T-helper 1 cell (primary cell): ENCODE measurements at places on chromosomes 3 and 15.
A peak's percentile ranks its signal among the peaks of the same experiment; 100 is the strongest.

DNA sequence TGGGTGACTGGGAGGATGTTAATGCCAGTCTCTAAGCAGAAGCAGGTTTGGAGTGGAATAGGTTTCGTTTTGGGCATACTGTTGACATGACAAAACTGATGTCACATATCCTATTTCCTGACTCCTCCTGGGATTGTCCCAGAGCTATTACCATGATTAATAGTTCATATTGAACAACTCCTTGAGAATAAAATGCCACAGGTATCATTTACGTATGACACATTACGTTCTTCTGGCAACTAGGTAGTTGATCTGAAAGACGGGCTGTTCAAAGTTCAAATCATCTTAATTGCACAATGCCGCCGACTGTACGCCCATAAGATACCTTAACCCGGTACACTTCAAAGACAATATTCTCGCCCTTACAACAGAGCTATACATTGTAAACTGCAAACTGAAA lies 1.4 kb upstream of the RAB5A start:
- DNase-seq, result no peak

- DNase-seq, result no peak
Measured at GRCh38 chr3:73745526-73746191, 120.9 kb upstream of the PDZRN3 start.

GRCh38 chr3:114104414-114104813 lies 47.9 kb downstream of the QTRT2 start:
- DNase-seq, result no peak

DNA sequence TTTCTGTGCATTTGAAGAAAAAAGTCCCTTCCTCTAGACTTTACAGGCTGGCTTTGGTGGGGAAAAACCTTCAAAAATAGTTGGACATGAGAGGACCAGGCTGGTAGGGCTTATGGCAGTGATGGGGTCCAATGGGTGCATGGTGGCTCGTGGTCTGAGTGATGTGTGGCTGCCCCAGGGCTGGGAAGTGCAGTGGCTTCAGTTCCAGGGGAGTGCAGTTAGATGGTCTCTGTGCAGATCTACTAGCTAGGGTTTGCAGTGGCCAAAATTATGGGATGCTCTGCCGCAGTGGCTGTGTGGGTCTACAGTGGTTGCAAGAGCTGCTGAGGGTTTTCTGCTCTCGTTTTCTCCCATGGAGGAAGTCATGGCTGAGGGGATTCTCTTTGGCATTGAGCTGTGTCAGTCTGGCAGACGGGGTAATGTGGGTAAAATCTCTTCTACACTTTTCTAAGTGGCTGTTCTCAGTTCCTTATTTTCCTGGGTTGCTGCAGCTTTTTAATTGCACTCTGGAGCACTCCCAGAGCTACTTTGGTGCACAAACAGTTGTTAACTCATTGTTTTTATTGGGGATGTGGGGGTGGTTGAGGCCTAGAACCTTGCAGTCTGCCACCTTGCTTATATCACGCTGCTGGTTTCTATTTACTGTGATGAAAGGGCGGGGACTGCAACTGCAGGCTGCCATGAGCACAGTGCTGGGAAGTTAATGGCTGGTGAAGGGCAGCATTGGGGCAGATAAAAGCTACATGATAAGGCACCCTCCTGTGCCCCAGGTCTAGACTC lies 1324.6 kb downstream of the NSUN3 start:
- DNase-seq, result no peak

DNA sequence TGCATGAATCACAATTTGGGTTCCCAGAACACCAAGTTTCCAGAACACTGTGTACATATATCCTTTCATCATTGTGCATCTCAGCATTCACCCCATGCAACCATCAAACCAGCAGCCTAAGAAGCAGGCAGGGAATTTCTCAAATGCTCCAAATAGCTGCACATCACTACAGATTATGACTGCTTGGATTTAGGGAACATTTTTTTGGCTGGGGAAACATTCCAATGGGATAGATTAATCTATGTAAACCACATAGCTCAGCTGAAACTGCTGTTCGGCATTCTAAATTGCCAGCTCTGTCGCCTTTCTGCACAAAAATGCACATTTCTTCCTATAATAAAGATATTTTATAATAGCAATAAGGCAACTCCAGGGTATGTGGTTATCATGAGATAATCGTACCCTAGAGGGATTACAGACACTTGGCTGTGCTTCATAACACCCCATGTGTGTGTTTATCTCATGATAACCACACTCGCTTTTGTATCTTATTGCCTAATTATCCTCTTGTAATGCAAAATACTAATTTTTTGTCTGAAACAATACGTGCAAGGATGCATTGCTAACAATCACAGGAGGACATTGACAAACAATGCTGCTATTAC lies 483.7 kb upstream of the DPH6 start:
- DNase-seq, result no peak

DNA sequence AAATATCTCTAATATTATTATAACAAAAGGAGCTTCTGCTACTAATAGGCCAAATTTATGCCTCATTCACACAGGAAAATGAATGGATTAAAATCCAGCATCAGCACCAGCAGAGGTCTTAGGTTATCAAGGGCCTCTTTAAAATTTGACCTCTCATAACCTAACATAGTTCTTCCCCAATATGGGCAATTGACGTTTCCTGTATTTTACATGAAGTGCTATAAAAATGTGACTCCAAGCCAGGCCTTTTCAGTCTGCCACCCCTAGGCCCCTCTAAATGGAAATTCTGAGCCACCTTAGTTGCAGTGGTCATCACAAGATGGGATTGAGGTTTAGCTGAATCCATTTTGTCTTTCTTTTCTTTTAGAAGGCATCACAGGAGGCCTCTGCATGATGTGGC lies 70.1 kb downstream of the CASR start:
- no peak for DNase-seq

GRCh38 chr15:78103406-78104118 lies 11.2 kb downstream of the SH2D7 start:
- DNase-seq, result peak; percentile 92

DNA sequence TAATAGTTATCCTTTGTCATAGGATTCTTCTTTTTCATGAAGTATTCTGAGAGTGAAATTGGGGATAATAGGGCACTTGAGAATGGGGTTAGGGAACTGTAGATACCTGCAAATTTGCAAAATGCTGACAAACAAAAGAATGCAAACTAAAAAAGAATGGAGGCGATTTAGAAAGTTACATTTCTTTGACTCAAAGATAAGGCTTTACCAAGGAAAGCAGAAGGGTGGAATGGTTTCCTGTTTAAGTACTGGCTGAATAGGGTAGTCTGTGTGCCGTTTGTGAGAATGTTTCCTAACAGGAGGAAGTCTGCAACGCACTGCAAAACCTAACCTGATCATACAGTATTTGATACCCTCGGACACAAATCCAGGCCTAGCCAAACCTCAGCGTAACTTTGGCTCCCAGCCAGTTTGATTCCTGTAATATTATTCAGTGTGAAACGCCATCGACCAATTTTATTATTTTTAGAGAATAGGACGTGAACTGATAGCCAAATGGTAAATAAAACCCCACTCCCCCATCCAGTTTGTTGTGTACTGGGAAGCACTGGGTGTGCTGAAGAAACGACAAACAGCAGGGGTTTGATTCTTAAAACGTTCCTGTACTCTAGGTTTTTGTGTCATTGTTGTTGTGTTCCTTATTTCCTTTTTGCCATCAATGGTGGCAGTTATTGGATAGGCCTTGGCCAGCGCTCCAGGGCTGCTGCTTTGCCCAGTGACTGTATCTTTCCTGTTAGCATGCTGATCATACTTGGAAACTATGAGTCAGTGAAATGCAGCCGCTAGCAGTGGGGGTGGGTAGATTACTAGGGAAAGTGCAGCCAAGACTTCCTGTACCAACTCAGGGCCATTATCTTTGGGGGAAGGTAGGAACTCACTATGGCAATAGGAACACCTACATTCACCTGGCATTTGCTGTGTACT lies 148.0 kb upstream of the TBL1XR1 start:
- DNase-seq, result peak; percentile 88

DNA sequence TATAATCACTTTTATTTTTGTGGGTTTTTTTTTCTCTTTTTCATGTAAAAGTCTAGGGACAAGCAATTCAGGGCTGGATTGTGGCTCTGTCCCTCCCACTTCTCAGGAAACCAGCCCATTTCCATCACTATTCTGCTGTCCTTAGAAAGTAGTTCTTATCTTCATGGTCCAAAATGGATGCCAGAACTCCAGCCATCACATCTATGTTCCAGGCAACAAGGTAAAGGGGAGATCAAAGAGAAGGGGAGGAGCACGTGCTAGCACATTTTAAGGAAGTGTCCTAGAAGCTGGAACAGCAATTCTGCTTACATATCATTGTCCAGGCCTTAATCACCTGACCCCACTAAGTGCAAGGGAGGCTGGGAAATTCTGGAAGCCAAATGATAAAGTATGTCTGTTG lies 181.1 kb upstream of the C2CD4B start:
- DNase-seq, result no peak

DNA sequence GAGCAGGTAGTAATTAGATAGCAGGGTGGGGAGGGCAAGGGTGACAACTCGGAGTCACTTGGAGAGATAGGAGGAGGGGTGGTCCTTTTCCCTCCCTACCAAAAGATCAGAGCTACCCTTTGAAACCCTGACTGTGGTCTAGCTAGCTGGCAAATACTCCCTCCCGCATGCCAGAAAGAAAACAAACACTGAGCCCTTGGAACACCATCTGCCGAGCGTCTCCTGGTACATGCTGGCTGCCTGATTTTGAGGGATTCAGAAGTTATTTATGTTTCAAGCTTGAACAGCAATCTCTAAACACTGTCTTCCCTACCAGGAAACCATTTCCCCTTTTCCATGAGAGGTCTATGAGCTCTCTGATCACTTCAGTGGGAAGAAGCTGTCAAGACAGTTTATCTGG lies 291.6 kb upstream of the CFAP20DC start:
- no peak for DNase-seq

- DNase-seq, result no peak
Measured at GRCh38 chr3:186929186-186929585, 1.1 kb upstream of the ST6GAL1 start.

DNA sequence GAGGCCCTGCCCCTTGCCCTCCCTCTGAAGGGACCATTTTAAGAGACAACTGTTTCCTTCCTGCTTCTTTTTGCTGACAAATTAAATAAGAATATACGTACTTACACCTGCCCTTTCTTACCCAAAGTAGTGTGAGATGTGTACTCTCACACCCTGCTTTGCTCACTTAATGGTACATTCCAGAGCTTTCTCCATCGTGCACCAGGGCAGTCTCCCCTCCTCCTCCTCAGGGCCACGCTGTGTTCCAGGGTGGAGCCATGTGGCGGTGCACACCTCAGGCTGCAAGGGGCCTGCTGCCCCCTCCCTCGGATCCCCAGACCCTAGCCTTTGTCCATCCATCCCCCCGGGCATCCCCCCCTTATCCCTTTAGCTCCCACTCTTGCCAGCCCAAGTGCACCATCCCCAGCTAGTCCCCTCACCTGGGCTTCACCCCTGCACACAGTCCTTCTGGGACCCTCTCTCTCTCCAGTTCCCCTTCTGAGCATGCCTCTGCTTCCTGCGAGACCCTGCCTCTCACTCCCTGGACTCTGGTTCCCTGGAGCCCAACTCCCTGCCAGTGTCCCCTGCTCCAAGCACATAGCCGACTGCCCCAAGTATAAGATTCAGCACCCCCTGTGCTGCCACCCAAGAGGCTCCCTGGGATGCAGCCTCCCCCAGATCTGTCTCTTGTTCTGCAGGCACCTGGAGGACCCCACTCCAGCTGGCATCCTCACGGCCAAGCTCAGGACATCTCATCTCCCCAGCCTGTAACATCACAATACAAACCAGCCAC lies 89.5 kb upstream of the IQSEC1 start:
- no peak for DNase-seq

DNA sequence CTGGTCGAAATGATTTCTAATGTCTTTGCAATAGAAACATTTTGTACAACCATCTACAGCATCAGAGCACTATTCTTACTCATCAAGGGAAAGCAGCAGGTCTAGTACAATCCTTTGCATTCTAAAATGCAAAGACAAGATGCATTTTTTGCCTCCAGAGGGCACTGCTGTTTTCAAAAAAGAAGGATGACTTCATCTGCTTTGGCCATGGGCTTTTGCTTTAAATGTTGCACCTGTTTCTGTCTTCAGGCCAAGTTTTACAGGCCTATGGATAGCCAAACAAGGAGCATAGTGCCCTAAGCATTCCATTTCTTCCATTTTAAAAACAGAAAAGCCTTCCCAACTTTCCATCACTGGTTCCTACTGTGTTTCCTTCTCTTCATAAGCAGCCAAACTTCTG lies 3.4 kb downstream of the PARP9 start:
- peak; percentile 41 for DNase-seq

GRCh38 chr3:167445491-167445890 lies 28.4 kb downstream of the SERPINI2 start:
- DNase-seq, result no peak

- no peak for DNase-seq
Measured at GRCh38 chr3:194397757-194398312, 1.2 kb downstream of the GP5 start.

DNA sequence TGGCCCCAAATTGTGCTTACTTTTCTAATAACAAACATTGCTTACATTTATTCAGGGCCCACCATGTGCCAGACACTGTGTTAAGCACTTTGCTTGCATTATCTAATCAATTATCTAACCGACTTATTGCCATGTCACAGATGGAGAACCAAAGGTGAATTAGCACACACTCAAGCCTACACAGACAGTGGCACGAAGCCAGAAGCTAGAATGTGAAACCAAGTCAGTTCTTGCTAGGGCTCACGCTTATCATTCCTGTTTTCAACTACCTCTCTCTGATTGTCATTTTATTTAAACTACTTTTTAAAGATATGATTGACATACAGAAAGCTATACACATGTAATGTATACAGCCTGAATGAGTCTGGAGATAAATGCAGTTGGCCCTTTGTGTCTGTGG lies 215.7 kb upstream of the CFAP20DC start:
- DNase-seq, result no peak

DNA sequence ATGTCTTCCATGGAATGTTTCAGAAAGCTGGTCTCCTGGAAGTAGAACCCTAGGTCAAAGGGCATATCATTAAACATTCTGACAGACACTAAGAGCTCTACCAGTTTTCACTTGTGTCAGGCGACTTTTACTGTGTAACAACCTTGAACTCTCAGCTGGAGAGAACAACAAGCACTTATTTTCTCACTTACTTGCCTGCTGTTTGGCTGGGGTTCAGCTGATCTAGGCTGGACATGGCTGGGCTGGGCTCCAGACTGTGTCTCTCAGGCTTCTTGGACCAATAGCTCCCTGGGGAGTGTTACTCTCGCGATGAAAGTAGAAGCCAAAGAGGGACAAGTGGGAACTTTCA lies 527.3 kb downstream of the SHQ1 start:
- DNase-seq, result no peak

GRCh38 chr3:72673011-72673771 lies 175.1 kb downstream of the SHQ1 start:
- DNase-seq, result no peak

DNA sequence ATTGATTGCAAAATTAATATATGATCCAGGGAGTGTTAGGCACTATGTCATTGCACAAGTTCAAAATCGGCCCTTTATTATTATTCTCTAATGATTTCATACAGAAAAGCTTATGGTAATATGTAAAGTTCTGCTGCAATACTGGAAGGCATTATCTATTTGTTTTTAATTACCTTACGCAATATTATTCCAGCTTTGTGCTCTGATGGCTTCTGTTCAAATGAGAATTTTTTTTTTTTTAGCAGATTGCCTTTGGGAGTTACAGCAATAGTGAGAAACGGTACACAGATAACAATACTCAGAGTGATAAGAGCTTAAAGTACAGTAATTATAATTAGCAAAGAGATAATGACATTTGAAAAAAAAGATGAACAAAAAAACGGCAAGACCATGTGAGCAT lies 602.2 kb upstream of the ALCAM start:
- no peak for DNase-seq

GRCh38 chr3:29409409-29409808 lies 128.5 kb downstream of the RBMS3 start:
- DNase-seq, result no peak
